Upper lobe of right lung (tissue), 1 donor: ENCODE measurements at places on chromosomes 1 and 21. TPM values are rescaled to one million over a fixed set of nuclear protein-coding genes. Genes with fewer than 3 reads are reported as not detected.

- no peak for DNase-seq
These were observed 60.8 kb downstream of the NGF start for GRCh38 chr1:115277276-115277675.

- DNase-seq, result no peak
These were observed 4.1 kb upstream of the ANKRD35 start for GRCh38 chr1:145889722-145890121.

The AKR7A3 gene
- total RNA-seq, result 0.43 TPM

The COL6A2 gene
- 269 TPM for total RNA-seq

DNA sequence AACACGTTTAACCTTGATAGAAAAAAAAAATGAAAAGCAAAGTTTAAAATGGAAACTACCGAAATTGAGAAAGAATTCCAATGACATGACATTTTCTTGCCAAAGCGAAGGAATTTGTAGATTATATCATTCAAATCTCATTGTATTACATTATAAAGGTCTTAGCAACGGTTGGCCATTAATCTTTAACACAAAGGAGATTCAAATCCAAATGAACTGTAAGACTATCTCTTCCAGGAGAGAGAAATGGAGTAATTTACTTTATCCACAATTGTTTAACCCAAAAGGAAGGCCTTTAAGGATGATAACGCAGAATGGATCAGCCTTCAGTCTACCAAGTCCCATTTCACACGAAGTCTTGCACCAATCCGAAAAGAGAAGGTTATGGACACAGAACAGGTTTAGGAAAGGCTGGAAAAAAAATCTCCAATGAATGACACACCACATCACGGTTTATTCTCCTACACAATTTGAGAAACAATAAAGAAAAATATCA lies 1.5 kb downstream of the ENAH start:
- DNase-seq, result no peak

- DNase-seq, result no peak
These were observed 9.4 kb downstream of the ZNF678 start for GRCh38 chr1:227572752-227573151.

DNA sequence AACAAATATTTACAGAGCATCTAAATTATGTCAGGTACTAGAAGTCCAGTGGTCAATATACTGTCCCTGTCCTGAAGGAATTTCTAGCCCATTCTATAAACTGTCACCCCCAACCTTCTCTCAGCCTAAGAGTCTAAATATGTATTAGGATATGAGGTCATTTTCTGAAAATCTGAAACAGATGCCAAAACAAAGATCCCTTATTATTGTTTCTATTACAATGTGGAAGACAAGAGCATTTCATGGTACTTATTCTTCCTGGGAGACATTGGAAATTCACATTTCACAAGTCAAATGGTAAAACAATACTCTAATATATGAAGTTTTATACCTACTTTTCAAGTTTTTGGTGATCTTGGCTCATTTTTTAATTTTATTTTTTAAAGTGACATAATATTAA lies 2.6 kb downstream of the CLCA1 start:
- no peak for DNase-seq

- DNase-seq, result no peak
These were observed 245.0 kb downstream of the USH2A start for GRCh38 chr1:216178281-216178680.

The S100A8 gene
- 266 TPM for total RNA-seq

DNA sequence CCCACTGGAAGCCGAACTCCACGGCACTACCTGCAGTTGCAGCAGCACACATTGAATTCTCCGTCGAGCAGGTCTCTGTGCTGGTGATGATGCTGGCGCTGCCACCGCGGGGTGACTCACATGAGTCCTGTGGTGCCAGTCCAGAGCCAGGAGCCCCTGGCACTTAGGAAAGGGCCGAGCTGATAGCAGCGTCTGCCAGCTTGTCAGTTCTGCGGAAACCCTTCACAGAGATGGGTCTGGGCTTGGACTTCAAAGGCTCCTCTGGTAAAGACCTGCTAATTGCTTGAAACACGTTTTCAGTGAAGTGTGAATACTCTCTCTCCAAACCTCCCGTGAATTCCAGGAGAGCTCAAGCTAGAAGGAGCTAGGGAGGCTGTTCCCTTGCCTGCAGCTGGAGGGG lies 92.2 kb downstream of the GRIK3 start:
- DNase-seq, result no peak

- no peak for DNase-seq
These were observed 337.7 kb downstream of the DISC1 start for GRCh38 chr1:231964241-231964640.

DNA sequence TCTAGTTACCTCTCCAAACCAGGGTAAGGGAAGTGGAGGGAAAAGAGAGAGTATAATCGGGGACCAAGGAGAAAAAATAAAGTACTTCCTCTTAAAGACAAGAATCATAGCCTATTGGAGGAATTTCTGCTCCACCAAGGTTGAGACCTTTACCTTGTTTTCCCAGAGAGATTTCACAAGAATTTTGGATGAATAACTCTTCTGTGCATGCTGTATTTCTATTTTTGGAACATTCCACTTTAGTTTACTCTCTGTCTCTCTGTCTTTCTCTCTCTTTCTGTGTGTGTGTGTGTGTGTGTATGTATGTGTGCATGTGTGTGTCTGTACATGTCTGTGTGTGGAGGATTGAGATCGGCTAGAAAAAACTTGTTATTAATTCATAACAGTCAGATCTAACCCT lies 318.4 kb upstream of the RGS18 start:
- DNase-seq, result no peak
